HCT116 (cell line): ENCODE measurements at places on chromosomes 4 and X. TPM values are rescaled to one million over a fixed set of nuclear protein-coding genes. Genes with fewer than 3 reads are reported as not detected.

Gene IL2
- 1.3 TPM for total RNA-seq

Gene SLC16A2
- total RNA-seq, result 0.32 TPM

Gene FAM47A
- total RNA-seq, result not detected

Gene BEX1
- total RNA-seq, result not detected

Gene TXLNG
- total RNA-seq, result 22.9 TPM
